ENCODE measurements at places on chromosomes 1 and 21.
A peak's percentile ranks its signal among the peaks of the same experiment; 100 is the strongest.

- DNase-seq: no peak
Observed at GRCh38 chr1:170471398-170472053, 60.4 kb upstream of the GORAB start.

DNA sequence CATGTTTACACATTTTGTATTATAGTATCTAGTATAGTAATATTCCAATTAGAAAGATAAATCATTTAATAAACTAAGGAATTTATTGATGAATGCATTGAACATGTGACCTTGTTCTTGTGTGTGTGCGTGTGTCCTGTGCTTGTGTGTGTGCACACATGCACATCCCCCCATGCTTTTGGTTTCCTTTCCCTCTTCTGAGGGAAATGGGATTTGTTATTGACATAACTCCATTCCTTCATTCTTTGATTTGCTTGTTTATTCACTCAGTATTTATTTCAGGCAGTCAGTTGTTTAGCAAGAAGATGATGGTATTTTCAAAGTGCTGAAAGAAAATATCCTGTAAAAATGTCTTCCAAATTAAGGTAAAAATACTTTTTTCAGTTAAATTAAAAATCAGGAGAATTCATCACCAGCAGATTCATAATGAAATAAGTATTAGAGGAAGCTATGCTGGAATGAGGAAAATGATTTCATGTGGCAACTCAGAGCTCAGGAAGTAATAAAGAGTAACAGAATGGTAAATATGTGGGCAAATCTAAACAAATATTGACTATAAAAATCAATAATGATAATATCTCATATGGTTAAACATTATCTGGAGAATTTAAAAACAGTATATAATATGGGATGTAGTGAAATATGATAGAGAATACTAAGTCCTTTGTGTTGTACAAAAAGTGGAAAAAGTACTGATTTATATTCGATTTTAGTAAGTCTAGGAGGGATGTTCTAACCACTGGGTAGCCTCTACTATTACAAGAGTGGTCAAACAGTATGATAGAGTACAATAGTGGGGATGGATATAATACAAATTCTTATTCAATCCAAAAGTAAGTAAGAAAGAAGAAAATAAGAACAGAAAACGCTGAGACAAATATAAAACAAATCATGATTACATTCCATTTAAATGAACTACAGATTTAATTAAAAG, 35.2 kb upstream of the SIPA1L2 start:
- no peak for DNase-seq

DNA sequence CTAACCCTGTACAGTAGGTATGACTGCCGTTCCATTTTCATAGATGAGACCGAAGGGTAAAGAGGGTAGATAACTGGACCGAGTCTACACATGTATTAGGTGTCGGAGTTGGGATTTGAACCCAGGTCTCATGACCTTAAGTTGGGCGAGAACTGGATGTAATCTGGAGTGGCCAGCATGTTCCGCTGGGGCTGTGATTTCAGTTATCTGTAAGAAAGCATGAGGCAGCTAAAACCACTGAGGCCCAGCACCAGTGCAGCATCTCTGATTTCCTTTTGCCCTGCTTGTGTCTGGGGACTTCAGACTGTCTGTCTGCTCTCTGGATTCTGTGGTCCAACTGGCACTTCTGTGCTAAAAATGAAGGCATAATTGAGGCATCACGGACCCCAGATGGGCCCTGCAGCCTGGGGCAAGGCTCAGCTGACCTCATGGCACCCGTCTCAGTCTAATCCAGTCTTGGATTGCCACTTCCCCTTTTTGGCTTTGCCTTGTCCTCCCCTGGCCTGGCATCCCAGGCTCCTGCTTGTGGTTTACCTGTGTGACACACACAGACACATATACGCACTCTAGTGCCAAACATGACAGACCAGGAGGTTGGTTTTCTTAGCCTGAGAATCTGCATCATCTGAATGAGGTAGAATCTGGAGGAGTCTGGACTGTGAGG, 180.2 kb downstream of the KIF26B start:
- no peak for DNase-seq

- DNase-seq: no peak
Observed at GRCh38 chr1:155218854-155219591, 10.5 kb downstream of the MTX1 start.

GRCh38 chr1:187648091-187648490, 819.3 kb downstream of the PLA2G4A start:
- DNase-seq: no peak

DNA sequence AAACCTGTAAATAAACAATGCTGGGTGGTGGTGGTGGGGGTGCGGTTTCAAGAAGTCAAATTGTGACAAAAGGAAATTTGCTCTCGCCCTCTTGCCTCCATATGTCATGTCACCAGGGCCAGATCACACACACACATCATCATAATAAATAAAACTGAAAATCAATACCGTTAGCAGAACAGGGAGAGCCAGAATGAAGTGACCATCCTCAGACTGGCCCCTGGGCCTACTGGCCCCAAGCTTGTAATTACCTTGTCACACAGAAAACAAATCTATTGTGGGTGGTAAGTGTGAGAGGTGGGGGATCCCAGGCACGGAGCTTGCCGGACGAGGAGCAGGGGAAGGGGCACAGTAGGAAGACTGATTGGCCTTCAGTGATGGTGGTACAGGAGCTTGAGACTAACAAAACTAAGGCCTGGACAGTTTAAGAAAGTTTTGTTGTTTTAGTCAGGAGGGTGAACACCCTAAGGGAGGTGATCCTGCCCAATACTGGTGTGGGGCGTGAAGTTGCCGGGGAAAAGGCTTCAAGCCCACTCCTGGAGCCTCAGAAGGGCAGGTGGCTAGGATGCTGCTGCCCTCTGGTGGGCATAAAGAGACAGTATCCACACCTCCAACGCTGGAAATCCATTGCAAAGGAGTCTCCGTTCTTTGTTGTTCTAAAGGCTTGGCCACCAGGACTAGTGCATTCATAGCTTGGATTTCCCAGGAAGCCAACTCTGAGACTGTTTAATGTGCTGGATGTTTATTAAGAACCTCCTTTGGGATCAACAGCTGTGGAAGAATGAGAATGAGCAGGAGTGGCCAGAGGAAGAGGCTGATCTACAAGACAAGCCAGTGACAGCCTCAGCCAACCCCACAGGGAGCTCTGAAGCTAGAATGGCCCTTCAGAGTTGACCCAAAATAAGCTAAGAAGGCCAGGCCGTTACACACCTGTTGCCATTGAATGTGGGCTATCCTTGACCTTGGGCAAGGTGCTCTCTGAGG, 8.1 kb upstream of the C1orf216 start:
- no peak for DNase-seq

DNA sequence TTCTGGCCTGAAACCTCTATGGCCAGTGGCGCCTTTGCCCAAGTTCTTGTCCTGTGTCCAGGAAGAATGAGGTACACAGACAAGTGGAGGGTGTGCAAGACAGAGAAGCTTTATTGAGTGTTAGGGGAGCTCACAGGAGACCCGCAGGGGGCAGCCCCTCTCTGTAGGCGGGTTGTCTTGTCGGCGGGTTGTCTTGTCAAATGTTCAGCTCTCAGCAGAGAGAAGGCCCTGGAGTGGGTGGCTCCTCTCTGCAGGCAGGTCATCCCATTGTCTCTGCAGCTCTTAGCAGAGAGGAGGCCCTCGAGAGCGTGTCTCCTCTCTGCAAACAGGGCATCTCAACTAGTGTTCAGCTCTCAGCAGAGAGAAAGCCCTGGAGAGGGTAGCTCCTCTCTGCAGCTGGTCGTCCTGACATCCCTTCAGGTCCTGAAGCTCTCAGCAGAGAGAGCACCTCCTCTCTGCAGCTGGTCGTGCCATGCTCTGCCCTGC, 11.0 kb downstream of the COL6A2 start:
- DNase-seq: no peak

DNA sequence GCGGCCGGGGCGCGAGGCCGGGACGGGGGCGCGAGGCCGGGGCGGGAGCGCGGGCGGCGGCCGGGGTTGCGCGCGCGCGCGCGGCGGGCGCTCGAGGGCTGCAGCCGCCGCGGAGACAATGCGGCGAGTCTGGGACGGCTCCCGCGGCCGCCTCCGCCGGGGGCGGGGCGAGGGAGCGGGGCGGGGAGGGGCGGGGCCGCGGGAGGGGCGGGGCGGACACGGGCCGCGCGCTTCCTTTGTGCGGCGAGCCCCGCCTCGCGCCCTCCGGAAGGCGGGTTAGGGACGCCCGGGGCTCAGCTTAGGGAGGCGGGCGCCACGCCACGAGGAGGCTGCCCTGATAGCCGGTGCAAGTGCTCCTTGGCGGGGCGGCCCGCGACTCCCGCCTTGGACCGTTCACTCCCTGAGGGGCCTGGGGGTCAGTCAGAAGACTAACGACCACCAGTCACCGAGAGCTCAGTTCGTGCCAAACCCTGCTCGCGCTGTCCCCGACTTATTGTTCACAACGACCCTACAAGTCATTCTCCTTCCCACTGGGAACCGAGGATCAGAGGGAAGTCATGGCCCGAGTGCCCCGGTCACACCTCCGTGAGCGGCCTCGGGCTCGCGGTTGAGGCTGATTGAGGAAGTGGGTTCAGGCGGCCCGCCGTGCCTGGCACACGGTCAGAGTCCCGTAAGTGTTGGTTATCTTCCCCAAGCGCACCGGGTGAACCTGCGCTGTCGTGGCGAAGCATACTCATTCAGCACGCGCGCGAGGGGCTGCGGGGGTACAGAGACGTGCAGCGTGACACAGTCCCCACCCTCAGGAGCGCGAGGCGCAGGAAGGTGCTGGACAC, 29.1 kb upstream of the A3GALT2 start:
- DNase-seq: no peak

- DNase-seq: no peak
Observed at GRCh38 chr1:186679924-186680244, 339 bp downstream of the PTGS2 start.

DNA sequence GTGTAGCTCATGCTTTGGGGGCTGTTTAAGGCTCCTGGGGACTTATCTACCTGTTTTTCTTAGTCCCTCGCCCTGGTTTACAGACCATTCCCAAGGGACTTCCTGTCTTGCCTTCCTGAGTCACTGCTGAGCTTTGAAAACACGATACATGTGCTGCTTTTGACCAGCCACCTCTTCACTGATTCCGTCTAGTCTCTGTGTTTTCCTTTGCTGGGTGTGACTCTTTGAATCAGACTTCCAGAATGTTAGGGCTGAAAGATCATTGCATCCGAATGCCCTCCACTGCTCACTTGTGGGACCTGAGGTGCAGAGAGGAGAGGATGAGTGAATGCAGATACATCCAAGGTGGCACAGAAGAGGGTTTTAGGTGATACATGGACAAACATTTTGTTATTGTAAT, 35.4 kb upstream of the CITED4 start:
- peak; percentile 41 for DNase-seq

DNA sequence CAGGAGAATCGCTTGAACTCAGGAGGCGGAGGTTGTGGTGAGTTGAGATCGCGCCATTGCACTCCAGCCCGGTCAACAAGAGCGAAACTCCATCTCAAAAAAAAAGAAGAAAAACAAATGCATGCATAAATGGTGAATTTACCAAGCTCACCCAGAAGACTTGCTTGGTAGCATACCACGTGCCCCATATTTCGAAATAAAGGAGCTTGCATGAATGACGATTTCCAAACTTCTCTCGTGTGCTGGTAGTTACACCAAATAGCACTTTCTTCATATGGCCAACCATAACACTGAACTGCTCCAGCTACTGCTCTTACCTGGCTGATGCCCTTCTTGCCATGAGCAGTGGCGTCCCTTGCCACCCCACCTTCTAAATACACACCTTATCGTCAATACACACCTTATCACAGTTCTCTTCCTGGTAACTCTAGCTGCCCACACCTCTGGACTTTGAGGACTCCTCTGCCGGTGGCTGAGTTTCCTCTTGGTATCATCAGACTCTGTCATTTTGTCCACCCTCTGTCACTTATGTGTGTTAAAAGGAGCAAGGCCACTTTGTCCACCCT, 2.8 kb downstream of the DOP1B start:
- DNase-seq: no peak

GRCh38 chr1:233114159-233114558, 163.7 kb downstream of the NTPCR start:
- no peak for DNase-seq

DNA sequence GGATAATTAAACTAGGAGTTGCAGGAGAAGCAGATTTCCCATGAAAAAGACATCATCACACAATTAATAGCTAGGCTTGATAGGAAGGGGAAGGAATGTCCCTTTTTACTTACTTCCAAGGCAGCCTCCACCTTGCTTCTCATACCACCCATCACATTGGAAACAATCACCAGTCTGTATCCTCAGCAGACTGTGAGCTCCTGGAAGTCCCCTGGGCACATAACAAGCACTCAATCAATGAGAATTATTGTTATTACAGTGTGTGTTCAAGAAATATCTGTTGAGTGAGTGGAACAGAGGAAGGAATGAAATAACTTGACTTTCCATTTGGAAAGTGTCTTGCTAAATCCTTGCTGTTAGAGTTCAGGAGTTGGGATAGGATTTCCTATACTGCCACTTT, 36.2 kb downstream of the HIVEP3 start:
- no peak for DNase-seq

GRCh38 chr1:95117207-95118066, at the start of gene TLCD4:
TLCD4 (plus strand) TSS chr1:95117355; CDS start chr1:95143902, 26,547 bp downstream.
- DNase-seq: peak; percentile 39

GRCh38 chr1:47226121-47226838, 5.7 kb downstream of the TAL1 start:
- DNase-seq: no peak

Measured in HS-27A (cell line).